CD4-positive, alpha-beta T cell treated with Interferon gamma for 1 hour (primary cell): ENCODE measurements at places on chromosomes 3 and 15.
A peak's percentile ranks its signal among the peaks of the same experiment; 100 is the strongest.

DNA sequence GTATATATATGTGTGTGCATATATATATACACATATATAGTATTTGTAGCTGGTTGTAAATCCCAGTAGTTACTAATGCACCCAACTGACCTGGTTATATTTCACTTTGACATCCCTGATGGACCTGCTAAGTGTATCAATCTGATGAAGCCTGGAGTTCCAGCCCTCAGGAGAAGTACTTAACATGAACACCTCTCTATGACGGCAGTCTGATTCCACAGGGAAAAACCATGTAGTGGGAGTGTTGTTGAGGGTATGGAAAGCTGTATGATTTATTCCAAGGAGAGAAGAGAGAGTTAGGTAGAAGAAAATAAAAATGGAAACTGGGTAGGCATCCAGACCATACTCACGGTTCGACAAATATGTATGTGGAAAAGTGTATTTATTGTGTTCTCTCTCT, 531.2 kb upstream of the SEMA6D start:
- DNase-seq = no peak

DNA sequence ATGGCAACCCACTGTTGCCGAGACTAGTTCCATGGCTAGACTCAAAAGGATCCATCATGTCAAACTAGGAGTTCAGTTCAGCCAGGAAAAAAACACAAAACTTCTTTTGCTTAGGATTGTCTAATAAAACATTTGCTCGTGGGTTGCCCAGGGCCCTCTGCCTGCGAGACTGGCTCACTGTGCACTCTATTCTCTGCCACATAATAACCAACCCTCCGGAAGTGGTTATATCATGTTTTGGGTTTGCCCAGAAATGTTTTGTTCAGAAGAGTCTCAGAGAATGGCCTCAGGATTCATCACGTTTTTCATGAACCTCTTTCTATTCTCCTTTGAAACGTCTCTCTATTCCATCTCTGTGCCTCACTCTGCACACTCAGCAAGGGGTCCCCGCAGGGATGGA, 216.1 kb downstream of the SV2B start:
- no peak for DNase-seq

DNA sequence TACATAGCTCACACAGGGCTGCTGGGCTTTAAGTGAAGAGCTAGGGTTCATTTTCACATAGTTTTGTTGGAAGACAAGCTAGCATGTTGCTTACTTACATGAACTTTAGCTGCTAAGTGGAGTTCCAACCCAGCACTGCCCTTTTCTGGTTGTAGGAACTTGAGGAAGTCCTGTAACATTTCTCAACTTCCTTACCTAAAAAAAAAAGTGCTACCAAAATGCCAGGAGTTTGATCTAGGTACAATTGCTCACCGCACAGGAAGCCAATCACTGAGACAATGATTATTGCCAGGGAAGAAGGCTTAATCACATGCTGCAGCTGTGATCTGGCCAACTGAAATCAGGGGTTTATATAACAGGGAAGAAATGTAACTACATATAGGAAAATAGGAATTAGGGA, 52.8 kb downstream of the IL12A start:
- no peak for DNase-seq

DNA sequence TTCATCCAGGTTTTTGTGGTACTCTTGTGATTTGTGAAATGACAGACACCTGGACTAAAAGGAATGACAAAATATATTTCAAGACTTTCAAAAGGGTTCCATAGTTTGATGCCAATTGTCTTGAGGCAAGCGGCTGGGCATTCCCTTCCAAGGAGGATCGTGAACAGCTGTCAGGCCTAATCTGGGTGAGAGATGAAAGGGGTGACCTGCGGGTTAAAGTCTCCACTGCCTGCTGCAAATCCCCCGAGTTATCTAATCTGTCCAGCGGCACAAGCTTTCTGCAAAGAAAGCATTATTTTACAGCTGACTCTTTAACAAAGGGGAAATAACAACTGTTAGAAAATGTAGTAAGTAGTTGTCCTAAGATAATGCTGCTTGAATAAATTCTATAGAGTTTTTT, 128.7 kb upstream of the MB21D2 start:
- no peak for DNase-seq

DNA sequence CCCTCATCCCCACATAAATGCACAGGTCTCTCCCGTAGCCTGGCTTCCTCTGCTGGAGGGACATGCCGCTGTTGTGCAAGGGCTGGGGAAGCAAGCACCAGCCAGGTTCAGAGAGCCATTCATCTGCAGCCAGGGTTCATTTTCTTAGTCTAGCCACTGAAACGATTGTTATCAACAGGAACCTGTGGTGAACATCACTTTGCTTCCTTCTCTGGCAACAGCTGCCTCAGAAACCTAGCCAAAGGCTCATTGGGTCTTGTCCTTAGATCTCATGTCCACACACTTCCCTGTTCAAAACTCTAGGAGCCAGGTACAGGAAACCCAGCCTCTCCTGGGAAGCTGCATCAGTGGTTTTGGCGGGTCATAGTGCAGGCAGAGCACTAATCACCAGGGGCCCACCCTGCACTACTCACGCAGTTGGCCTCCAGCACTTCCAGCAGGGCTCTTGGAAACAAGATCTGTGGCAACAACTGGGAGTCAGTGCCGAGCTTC, 47.0 kb downstream of the OXNAD1 start:
- peak; percentile 35 for DNase-seq

DNA sequence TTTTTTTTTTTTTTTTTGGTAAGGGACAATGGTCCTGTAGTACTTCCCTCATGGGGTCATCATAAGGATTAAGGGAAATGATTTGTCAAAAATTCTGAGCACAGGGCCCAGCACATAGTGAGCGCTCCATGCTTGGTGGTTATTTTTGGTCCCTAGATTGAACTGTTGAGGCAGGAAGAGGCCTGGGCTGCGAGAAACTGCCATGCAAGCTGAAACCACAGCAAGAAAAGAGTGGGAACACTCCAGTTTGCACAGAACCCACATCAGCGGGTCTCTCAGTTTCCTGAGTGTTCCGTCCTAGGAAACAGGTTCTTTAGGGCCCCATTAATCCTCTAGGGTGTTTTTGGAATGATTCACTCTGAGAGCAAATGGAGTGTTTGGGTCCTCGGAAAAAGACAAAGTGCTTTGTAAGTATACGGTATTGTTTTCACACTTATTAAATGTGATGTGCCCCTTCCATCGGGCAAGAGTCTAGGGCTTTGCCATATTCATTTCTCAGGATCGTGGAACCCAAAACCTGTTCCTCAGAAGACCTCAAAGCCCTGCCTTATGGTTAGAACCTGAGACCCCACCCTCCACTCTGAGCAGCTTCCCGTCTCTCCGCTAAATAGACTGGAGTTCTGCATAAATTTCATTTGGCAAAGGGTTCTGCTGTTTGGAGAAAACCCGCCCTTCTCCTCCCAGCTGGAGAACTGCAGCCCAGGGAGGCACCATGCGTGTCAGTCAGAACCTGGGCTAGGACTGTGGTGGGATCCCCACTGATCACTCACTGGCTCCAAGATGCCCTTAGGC, 60.4 kb downstream of the SPSB4 start:
- no peak for DNase-seq
